ENCODE measurements at places on chromosomes 5 and 9.

DNA sequence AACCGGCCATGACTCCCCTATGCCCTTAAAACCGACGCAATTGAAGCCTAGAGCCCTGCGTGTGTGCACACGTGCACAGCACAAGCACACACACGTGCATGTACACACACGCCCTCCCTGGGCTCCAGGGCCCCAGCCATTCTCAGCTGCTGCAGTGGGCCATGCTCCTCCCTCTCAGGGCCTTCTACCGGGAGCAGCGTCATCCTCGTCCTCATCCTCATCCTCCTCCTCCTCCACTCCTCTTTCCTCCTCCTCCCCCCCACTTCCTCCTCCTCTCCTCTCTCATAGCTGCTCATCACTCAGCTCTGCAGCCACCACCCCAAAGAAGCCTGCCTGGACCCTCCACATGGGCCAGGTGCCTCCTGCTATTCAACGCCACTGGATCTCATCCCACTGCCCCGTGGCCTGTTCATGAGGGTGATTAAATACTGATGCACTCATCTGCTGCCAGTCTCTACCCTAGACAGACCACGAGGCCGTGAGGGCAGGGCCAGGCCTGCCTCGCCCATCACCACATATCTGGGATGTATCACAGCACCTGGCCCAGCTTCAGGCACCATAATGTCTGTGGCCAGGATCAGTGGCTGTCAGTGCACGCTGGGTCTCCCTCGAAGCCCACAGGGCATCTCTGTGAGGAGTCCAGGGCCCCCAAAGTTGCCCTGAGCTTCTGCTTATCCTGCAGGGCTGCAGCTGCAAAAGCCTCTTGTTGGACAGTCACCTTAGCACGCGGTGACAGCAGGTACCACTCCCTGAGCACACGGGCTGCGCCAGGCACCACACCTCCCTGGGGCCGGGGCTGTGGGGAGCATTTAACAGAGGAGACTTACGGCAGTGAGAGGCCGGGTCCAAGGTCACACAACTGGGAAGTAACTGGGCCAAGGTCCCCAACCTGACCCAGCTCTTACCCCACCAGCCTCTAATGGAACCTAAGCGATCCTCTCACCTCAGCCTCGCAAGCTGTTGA, 9.8 kb downstream of the FAM78A start:
- no peak overlapping the region for H3K4me3 ChIP-seq
- H3K4me1 ChIP-seq: peaks cover 11% of the 10 kb centered on the region
- no peaks in the 10 kb centered on the region for H3K27me3 ChIP-seq
- no peak for DNase-seq

- no peaks in the 10 kb centered on the region for H3K36me3 ChIP-seq
- H3K4me3 ChIP-seq: no peak overlapping the region
- peak; percentile 34 for DNase-seq
- no peaks in the 10 kb centered on the region for H3K4me1 ChIP-seq
- H3K27me3 ChIP-seq: no peaks in the 10 kb centered on the region
These were observed 1.8 kb upstream of the FAT2 start for GRCh38 chr5:151592855-151593408.

GRCh38 chr9:5586391-5586802, 42.5 kb upstream of the RIC1 start:
- H3K27ac ChIP-seq: no peak overlapping the region
- no peaks in the 10 kb centered on the region for H3K4me1 ChIP-seq
- H3K36me3 ChIP-seq: no peaks in the 10 kb centered on the region
- H3K27me3 ChIP-seq: no peaks in the 10 kb centered on the region

GRCh38 chr5:123350742-123351141, 72.5 kb downstream of the CEP120 start:
- no peak overlapping the region for H3K27ac ChIP-seq
- H3K4me3 ChIP-seq: no peak overlapping the region
- peaks cover 26% of the 10 kb centered on the region for H3K36me3 ChIP-seq
- no peaks in the 10 kb centered on the region for H3K4me1 ChIP-seq
- no peaks in the 10 kb centered on the region for H3K27me3 ChIP-seq

DNA sequence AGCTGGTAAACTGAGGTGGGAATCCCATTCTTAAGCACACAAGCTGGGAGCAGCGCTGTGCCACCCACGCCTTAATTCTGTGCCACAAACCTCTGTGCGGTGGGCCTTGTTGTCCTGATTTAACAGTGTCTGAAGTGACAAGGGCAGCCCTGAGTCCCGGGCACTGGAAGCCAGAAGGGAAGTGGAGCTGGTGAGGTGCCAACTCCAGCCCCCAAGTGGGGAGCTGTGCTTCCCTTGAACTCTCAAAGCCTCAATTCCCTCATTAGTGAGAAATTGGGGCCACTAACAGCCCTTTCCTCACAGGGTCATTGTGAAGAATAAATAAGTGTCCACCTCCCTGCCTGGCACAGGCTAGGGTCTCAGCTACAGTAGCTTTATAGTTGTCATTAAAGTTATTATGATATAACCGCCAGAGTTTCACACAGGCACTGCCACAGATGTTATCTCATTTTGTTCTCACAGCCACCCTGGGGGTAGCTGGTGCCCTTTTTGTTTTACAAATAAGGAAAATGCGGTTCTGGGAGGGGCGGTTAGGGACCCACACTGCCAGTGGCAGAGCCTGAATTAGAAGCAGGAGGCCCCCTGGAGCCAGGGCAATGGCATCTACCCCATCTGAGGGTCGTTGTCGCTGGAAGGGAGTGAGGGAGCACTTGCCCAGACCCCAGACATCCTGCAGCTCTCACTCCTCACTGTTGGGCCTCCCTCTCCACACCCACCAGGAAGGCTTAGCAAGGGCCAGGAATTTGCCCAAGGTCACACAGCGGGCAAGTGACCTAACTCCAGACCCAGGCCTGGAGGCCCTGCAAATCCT, 2.1 kb upstream of the TLX3 start:
- H3K36me3 ChIP-seq: no peaks in the 10 kb centered on the region
- H3K4me1 ChIP-seq: peaks cover 37% of the 10 kb centered on the region
- no peak for DNase-seq

DNA sequence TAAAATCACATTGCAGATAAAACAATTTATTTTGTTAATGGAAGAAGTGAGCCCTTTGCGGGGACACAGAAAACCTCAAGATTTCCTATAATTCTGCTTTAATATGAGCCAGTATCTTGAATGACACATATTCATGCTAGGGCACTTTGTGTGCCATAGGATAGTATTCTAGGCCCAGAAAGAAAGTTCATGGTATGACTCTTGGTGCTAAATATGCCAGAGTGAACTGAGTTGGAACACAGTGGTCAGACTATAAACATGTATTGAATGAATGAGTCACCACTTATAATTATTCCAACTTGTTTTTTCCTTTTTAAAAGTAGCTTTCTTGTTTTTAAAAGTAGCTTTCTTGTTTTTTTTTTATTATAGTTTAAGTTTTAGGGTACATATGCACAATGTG, 46.0 kb downstream of the ADAMTS19 start:
- H3K4me1 ChIP-seq: no peaks in the 10 kb centered on the region
- H3K27ac ChIP-seq: peak overlapping the region; percentile 2
- H3K36me3 ChIP-seq: no peaks in the 10 kb centered on the region
- H3K4me3 ChIP-seq: no peak overlapping the region
- no peak for DNase-seq
- no peaks in the 10 kb centered on the region for H3K27me3 ChIP-seq

DNA sequence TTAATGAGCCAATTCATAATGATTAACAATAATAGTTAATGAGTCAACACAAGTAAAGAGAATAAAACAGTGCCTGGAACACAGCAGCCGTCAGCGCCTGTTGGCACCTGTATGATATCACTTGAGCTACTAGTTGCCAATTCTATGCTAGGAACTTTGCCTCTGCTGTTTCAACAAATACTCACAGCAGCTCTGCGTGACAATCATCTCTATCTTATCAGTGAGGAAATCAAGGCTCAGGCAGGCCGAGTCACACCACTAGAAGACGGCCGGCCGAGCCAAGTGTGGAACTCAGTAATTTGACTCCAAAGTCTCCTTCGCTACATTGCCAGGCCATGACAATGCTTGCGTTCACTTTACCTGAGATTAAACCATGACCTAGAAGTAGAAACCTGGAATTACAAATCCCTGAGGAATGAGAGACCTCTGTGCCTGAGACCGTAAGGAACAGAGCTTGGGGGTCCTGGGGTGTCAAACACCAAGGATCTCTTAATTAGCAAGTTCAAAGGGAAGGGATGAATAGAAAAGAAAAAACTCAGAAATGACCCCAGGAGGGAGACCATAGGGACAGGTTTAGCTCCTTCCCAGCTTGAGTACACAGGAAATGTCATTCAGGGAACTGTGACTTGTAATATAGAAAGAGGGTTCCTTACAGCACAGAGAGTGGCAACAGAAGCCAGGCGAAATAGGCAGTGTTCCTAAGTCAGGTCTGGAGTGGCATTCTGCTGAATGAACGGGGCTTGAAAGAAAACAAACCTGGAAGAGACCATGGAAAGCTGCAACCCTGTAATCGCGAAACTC, 109.1 kb downstream of the SUSD1 start:
- no peaks in the 10 kb centered on the region for H3K27me3 ChIP-seq
- no peak overlapping the region for H3K4me3 ChIP-seq
- H3K4me1 ChIP-seq: peaks cover 18% of the 10 kb centered on the region

DNA sequence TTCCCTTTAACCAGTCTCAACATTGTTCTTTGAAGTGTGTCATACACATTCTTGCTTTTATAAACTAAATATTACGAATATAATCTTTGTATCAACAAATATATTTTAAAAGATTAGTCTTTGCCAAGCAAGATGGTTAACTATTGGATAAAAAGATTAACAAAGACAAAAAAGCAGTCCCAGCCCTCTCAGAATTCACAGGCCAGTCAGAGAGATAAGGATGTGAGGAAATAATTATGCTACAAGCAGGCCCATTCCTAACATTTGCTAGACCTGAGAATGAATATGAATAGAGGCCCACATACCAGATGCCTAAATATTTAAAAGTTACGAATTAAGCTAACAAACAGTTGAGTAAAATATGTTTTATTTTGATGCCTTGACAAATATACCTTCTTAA, 457.7 kb downstream of the CETN3 start:
- no peaks in the 10 kb centered on the region for H3K36me3 ChIP-seq
- no peaks in the 10 kb centered on the region for H3K4me1 ChIP-seq
- no peak for DNase-seq
- no peaks in the 10 kb centered on the region for H3K27me3 ChIP-seq
- no peak overlapping the region for H3K27ac ChIP-seq

GRCh38 chr5:18526792-18527405, 892.6 kb downstream of the TAF11L14 start:
- no peaks in the 10 kb centered on the region for H3K27me3 ChIP-seq
- no peak overlapping the region for H3K27ac ChIP-seq
- DNase-seq: no peak
- H3K36me3 ChIP-seq: no peaks in the 10 kb centered on the region

GRCh38 chr9:2928411-2928810, 84.5 kb upstream of the PUM3 start:
- H3K27ac ChIP-seq: no peak overlapping the region
- no peaks in the 10 kb centered on the region for H3K36me3 ChIP-seq
- no peak overlapping the region for H3K4me3 ChIP-seq
- no peaks in the 10 kb centered on the region for H3K4me1 ChIP-seq

- DNase-seq: no peak
- no peak overlapping the region for H3K27ac ChIP-seq
- H3K4me1 ChIP-seq: no peaks in the 10 kb centered on the region
- H3K4me3 ChIP-seq: no peak overlapping the region
These were observed 82.7 kb downstream of the DROSHA start for GRCh38 chr5:31449174-31449573.

- H3K4me1 ChIP-seq: no peaks in the 10 kb centered on the region
- H3K27me3 ChIP-seq: no peaks in the 10 kb centered on the region
- H3K27ac ChIP-seq: no peak overlapping the region
- H3K4me3 ChIP-seq: no peak overlapping the region
- no peaks in the 10 kb centered on the region for H3K36me3 ChIP-seq
- DNase-seq: no peak
These were observed 29.3 kb upstream of the MINAR2 start for GRCh38 chr5:129718471-129719090.

DNA sequence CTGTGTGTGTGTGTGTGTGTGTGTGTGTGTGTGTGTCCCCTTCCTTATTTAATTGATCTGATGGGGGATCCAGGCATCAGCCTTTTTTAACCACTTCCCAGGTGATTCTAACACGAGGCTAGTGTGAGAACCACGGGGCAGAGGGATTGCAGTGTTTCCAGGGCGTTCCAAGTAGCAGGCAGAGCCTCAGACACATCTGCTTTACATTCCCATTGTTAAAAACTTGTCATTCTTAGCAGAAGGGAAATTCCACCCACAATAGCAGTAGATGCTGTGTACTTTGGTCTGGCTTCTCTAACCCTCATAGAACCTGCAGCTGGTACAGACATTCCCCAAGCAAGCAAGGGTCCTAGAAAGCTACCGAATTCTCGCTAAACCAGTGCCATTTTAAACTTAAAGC, 81.9 kb upstream of the SLC30A5 start:
- H3K4me1 ChIP-seq: no peaks in the 10 kb centered on the region
- no peak for DNase-seq
- H3K4me3 ChIP-seq: no peak overlapping the region
- H3K36me3 ChIP-seq: no peaks in the 10 kb centered on the region
- no peaks in the 10 kb centered on the region for H3K27me3 ChIP-seq
- no peak overlapping the region for H3K27ac ChIP-seq

- no peaks in the 10 kb centered on the region for H3K27me3 ChIP-seq
- DNase-seq: no peak
- no peak overlapping the region for H3K27ac ChIP-seq
- H3K36me3 ChIP-seq: no peaks in the 10 kb centered on the region
- H3K4me1 ChIP-seq: no peaks in the 10 kb centered on the region
These were observed 264.6 kb downstream of the TMEM167A start for GRCh38 chr5:82812575-82812974.

- no peaks in the 10 kb centered on the region for H3K36me3 ChIP-seq
- no peak for DNase-seq
- H3K27ac ChIP-seq: no peak overlapping the region
- H3K4me3 ChIP-seq: no peak overlapping the region
- peaks cover 10% of the 10 kb centered on the region for H3K4me1 ChIP-seq
These were observed 14.2 kb upstream of the TTLL11 start for GRCh38 chr9:122107291-122107805.

DNA sequence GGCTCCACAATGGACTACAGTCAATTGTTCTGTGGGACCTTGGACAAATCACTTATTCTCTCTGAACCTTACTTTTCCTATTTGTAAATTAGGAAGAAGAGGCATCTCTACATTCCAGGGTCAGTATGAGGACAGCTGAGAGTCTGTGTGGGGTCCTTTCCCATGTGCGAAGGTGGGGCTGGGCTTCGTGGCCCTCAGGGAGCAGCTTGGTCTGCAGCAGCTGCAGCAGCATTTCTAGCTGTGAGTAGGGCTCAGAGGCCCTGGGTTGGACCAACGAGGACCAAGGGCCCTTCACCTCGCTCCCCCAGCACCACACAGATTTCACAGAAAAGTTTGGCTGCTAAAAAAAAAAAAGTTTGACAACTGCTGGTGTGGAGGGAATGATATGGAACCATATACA, 9.4 kb upstream of the DDX41 start:
- no peak overlapping the region for H3K4me3 ChIP-seq
- no peaks in the 10 kb centered on the region for H3K4me1 ChIP-seq

Measured in tibial nerve (tissue), 4 donors.